MCF 10A (cell line): ENCODE measurements at places on chromosomes 3 and 15. TPM values are rescaled to one million over a fixed set of nuclear protein-coding genes. Genes with fewer than 3 reads are reported as not detected.

PLAAT1 gene
- total RNA-seq: 0.93 and 1.0 TPM in 2 replicates

GRCh38 chr3:128317101-128317697 is 149.5 kb downstream of the DNAJB8 start:
- no peak overlapping the region for H3K4me3 ChIP-seq
- no peaks in the 10 kb centered on the region for H3K4me1 ChIP-seq
- H3K27ac ChIP-seq: no peak overlapping the region
- no peak for DNase-seq
- peaks cover 5% of the 10 kb centered on the region for H3K36me3 ChIP-seq

DNA sequence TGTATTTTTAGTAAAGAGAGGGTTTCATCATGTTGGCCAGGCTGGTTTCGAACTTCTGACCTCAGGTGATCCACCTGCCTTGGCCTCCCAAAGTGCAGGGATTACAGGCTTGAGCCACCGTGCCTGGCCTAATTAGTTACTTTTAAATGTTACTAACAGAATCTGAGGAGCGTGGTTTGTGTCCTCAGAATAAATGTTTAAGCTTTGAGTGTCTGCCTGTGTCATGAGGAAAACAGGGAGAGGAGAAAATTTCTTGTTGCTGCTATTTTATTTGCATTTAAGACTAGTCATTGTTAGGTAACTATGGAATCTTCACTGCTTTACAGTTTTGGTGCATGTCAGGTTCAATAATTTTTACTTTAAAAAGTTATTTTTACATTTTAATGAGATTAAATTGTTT is 68.8 kb downstream of the TCF12 start:
- peaks cover 31% of the 10 kb centered on the region for H3K4me1 ChIP-seq

PAQR9 gene
- not detected in 2 replicates for total RNA-seq

DNA sequence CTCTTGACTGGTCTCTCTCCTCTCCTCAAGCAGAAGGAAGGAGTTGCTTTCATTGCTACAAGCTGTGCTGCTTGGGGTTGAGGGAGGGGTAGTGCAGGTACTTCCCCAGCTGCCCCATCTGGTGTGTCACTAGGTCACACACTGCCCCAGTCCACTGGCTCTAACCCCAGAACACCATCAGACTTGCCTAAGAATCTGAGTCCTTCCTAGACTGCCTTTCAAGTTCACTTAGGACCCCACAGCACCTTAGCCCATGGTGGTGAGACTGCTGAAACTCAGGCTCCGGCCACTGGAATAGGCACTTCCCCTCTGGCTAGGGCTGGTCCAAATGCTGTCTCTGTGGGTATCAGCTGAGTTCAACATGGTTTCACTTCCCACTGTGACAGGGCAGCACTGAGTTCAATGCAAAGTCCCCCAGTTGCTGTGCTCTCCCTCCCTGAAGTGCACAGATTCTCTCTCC is 279.7 kb upstream of the GOLGA6L4 start:
- no peaks in the 10 kb centered on the region for H3K36me3 ChIP-seq
- H3K4me3 ChIP-seq: no peak overlapping the region
- no peaks in the 10 kb centered on the region for H3K4me1 ChIP-seq
- no peak overlapping the region for H3K27ac ChIP-seq

- DNase-seq: no peak
- no peak overlapping the region for H3K27ac ChIP-seq
- no peaks in the 10 kb centered on the region for H3K4me1 ChIP-seq
- H3K27me3 ChIP-seq: no peaks in the 10 kb centered on the region
- no peaks in the 10 kb centered on the region for H3K36me3 ChIP-seq
Measured at GRCh38 chr15:68405378-68406250, 26.3 kb downstream of the ITGA11 start.

DNA sequence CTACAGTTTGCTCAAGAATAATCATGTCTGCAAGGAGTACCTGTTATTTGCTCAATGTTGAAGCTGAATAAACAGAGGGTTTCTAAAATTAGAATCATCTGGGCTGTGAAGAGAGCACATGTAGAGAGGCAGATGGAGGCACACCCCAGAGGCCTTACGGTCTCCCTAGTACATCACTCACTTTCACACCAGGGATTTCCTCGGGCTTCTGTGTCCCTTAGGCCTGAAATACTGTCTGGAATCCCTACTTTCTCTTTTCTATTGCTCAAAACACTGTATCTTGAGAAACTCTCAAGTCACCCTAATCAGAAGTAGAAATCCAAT is 473.7 kb upstream of the ROBO2 start:
- no peak overlapping the region for H3K27ac ChIP-seq
- peaks cover 46% of the 10 kb centered on the region for H3K27me3 ChIP-seq
- no peak for DNase-seq
- no peaks in the 10 kb centered on the region for H3K36me3 ChIP-seq

DNA sequence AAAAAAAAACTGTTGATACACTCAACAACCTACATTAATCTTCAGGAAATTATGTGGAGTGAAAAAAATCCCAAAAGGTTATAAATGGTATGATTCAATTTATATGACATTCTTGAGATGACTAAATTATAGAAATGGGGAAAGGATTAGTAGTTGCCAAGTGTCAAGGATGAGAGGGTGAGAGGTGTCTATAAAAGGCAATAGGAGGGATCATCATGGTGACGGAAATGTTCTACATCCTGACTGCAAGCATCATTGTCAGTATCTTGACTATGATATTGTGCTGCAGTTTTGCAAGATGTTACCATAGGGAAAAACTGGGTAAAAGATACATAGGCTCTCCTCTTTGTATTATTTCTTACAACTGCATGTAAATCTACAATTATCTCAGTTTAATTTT is 125.6 kb downstream of the FRMD5 start:
- no peak overlapping the region for H3K27ac ChIP-seq
- H3K4me1 ChIP-seq: peaks cover 6% of the 10 kb centered on the region
- H3K36me3 ChIP-seq: no peaks in the 10 kb centered on the region
- no peak for DNase-seq
- H3K4me3 ChIP-seq: no peak overlapping the region
- no peaks in the 10 kb centered on the region for H3K27me3 ChIP-seq

- H3K27me3 ChIP-seq: no peaks in the 10 kb centered on the region
- no peak for DNase-seq
- H3K27ac ChIP-seq: no peak overlapping the region
- H3K4me1 ChIP-seq: peaks cover 8% of the 10 kb centered on the region
- no peak overlapping the region for H3K4me3 ChIP-seq
- no peaks in the 10 kb centered on the region for H3K36me3 ChIP-seq
Measured at GRCh38 chr15:68672781-68673205, 94.0 kb downstream of the CORO2B start.

- H3K27ac ChIP-seq: no peak overlapping the region
- H3K36me3 ChIP-seq: peaks cover 6% of the 10 kb centered on the region
- no peak overlapping the region for H3K4me3 ChIP-seq
- peaks cover 4% of the 10 kb centered on the region for H3K4me1 ChIP-seq
- peak; percentile 43 for DNase-seq
- no peaks in the 10 kb centered on the region for H3K27me3 ChIP-seq
Measured at GRCh38 chr3:161275919-161276318, 54.8 kb downstream of the NMD3 start.

DNA sequence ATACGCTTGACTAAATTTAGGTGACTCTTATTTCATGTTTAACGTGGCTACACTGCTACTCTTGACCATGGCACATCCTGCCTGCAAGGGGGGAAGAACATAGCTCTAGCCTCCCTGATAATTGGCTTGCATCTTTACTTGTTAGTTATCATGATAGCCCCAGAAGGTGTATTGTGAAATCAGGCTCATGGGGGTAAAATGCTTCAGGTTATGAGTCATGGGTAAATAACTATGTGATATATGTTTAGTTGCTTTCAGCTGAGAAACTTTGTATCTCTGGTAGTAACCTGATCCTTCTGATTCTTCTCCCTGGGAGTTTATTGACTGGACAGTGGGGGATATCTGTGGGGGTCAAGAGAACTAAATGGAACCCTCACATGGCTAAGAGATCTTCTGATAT is 660.8 kb upstream of the UBE2E2 start:
- peak; percentile 58 for DNase-seq
- H3K27me3 ChIP-seq: no peaks in the 10 kb centered on the region
- H3K36me3 ChIP-seq: no peaks in the 10 kb centered on the region
- H3K27ac ChIP-seq: no peak overlapping the region
- H3K4me3 ChIP-seq: no peak overlapping the region

GRCh38 chr3:21750831-21751391 is at the start of gene ZNF385D:
Gene ZNF385D, minus strand, starts transcription at chr3:21751210. Its CDS starts 294 bp downstream, at chr3:21750916.
- H3K4me3 ChIP-seq: peak within 1 kb of the TSS; percentile 67
- H3K27me3 ChIP-seq: no peaks in the 10 kb centered on the region
- H3K27ac ChIP-seq: peak within 1 kb of the TSS; percentile 16
- H3K4me1 ChIP-seq: peaks cover 12% of the 10 kb centered on the region

- no peak overlapping the region for H3K4me3 ChIP-seq
- H3K4me1 ChIP-seq: no peaks in the 10 kb centered on the region
- DNase-seq: no peak
Measured at GRCh38 chr15:97598353-97598798, 362.1 kb upstream of the ARRDC4 start.

AHSG gene
- not detected in 2 replicates for total RNA-seq

TRH gene
- not detected in 2 replicates for total RNA-seq

- no peaks in the 10 kb centered on the region for H3K27me3 ChIP-seq
- peaks cover 10% of the 10 kb centered on the region for H3K36me3 ChIP-seq
- H3K4me3 ChIP-seq: no peak overlapping the region
- H3K4me1 ChIP-seq: no peaks in the 10 kb centered on the region
- DNase-seq: no peak
- H3K27ac ChIP-seq: no peak overlapping the region
Measured at GRCh38 chr3:45020534-45020933, 5.6 kb upstream of the CLEC3B start.

DNA sequence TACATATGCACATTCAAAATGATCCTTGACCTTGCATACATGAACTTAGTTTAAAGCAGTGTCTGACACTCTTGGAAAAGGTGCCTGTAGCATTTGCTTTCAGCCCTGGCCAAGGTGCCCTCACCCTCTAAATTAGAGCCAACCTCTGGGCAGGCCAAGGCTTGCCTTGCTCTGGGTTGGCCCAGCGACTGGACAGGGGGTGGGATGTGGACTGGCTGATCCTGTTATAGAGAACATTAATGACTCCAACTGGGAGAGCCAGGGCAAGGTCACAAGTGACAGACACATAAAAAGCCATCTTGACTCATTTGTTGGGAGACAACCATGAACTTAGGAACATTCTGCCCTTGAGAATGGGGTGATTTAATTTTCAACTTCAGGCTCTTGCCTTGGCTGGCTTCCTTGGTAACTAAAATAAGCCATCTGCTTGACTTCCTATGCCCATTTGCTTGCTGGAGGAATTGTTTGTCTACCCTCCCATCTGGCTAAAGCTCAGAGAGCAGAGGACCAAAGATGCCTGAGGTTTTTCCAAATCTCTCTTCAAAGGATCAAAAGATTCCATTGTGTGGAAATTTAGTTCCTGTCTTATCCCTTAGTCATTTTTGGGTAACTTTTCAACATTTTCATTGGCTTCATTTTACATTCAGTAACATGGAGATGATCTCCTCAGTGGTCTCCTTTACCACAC is 403.7 kb downstream of the SOX2 start:
- DNase-seq: no peak
- no peaks in the 10 kb centered on the region for H3K36me3 ChIP-seq
- no peak overlapping the region for H3K4me3 ChIP-seq
- no peaks in the 10 kb centered on the region for H3K27me3 ChIP-seq
- H3K4me1 ChIP-seq: no peaks in the 10 kb centered on the region

DNA sequence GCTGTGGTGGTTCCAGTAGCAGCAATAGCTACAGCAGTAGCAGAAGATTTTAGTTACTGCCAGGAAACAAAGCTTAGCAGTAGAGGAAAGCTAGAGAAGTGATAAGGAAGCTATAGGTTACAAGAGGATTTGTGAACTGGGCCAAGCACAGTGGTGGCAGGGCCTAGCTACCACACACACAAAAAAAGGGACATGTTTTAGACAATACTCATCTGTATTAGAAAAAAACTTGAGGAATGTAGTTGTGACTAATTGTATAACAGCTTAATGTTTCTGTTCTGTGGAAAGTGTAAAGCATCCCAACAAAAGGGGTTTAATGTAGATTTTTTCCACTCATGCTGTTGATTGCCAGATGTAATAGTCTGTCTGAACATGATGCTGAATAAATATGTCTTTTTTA is 29.9 kb upstream of the PFN2 start:
- H3K4me3 ChIP-seq: no peak overlapping the region
- peaks cover 5% of the 10 kb centered on the region for H3K4me1 ChIP-seq
- H3K27me3 ChIP-seq: no peaks in the 10 kb centered on the region
- no peak for DNase-seq
- no peaks in the 10 kb centered on the region for H3K36me3 ChIP-seq
- no peak overlapping the region for H3K27ac ChIP-seq

P2RY12 gene
- total RNA-seq: not detected in 2 replicates

PRKAR2A gene
- total RNA-seq: 51.3 and 61.3 TPM in 2 replicates

- H3K4me3 ChIP-seq: no peak overlapping the region
- H3K4me1 ChIP-seq: no peaks in the 10 kb centered on the region
- H3K27me3 ChIP-seq: no peaks in the 10 kb centered on the region
Measured at GRCh38 chr3:119856695-119857094, 74.8 kb downstream of the NR1I2 start.

DNA sequence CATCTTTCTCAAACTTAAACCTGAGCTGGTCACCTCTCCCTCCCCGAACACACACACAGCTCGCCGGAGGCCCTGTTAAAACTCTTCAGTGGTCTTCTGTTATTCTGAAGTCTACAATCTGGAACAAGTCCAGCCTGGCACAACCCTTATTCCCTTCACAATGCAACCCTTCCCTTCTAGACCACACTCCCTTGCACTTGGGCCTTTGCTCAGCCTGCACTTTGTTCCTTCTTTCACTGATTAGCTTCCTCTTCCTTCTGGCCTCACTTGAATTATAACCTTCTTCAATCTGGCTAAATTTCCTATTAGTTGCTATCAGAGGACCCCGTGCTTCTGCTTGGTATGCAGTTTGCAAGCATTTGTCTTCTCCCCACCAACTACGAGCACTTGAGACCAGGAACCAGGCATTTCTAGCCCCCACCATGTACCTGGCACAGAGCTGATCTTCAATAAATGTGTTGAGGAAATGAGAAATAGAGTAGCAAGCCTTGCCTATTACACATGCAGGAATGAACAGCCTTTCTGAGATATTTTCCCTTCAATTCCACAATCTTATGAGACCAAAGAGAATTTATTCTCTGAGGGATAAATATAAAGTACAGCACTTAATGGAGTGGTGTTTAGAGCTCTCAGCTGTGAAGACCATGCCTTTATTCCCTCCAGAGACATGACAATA is 663.1 kb upstream of the ADAMTS9 start:
- no peak overlapping the region for H3K27ac ChIP-seq
- no peaks in the 10 kb centered on the region for H3K27me3 ChIP-seq
- no peak overlapping the region for H3K4me3 ChIP-seq
- H3K4me1 ChIP-seq: no peaks in the 10 kb centered on the region
- DNase-seq: no peak
- H3K36me3 ChIP-seq: no peaks in the 10 kb centered on the region

DNA sequence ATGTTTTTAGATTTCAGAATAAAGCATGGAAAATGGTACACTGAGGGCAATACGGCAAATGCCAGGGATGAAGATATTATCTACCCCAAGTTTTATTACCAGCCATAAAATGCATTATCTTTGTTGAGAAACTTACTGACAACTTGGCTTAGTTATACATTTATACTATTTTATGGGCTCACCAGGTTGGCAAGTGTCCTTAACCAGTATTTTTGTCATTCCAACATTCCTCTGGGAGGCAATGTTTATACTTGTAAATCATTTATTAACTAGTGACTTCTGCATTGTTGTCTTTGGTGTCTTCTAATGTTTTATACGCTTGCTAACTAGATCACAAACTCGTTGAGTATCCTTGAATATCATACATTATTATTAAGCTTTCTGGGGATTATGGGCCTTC is 18.0 kb upstream of the ADGRG7 start:
- H3K4me3 ChIP-seq: no peak overlapping the region
- no peaks in the 10 kb centered on the region for H3K36me3 ChIP-seq
- peaks cover 8% of the 10 kb centered on the region for H3K4me1 ChIP-seq
- no peak overlapping the region for H3K27ac ChIP-seq

- no peak overlapping the region for H3K4me3 ChIP-seq
- no peak overlapping the region for H3K27ac ChIP-seq
- H3K4me1 ChIP-seq: no peaks in the 10 kb centered on the region
- peak; percentile 54 for DNase-seq
Measured at GRCh38 chr3:168847291-168847883, 751.7 kb upstream of the GOLIM4 start.
